H4 (cell line): ENCODE measurements at places on chromosomes 11 and 22.
A peak's percentile ranks its signal among the peaks of the same experiment; 100 is the strongest.

DNA sequence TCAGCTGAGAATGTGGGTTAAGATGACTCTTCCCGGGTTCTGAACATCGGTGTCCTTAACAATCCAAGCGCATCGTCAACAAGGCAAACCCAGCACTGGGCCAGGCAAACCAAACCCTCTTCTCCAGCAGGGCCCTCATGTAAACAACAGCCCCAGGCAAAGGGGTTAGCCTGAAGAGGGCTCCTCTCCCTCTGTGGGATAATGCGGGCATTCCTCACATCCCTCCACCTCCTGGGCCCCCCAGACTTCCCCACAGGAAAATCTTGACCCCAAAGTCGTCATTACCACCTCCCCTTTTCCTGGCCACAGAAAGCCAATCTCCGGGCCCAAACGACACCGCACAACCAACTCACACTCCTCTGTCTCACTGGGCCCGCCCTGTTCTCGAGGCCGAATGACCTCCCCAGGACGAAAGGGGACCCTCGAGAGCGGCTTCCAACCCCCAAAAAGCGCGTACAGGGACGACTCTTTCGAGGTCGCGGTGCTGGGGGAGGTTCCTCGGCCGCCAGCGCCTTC is 566 bp downstream of the DDB1 start:
- no peak for DNase-seq

DNA sequence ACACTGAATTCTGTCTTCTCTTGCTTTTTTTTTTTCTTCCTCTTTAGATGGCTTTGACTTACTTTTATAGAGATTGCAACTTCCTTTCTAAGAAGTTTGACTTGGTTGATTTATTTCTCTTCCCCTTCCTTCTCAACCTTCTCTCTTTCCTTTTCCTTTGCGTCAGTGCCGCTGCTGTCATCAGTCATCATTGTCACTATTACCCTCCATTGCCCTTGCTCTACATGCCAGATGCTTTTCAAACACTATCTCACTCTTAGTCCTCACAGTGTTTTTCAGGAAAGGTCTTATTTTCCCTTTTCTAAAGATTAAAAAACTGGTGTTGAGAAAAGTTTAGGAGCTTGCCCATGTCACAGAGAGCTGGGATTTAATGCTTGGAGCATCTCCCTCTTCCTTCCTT is 74.7 kb upstream of the C11orf87 start:
- DNase-seq, result no peak

- no peak for DNase-seq
Measured at GRCh38 chr22:36736701-36737320, 33.3 kb upstream of the CACNG2 start.

- DNase-seq, result no peak
Measured at GRCh38 chr11:88375927-88376470, 38.5 kb upstream of the CTSC start.

- DNase-seq, result no peak
Measured at GRCh38 chr11:76814414-76814813, 31.3 kb downstream of the TSKU start.

DNA sequence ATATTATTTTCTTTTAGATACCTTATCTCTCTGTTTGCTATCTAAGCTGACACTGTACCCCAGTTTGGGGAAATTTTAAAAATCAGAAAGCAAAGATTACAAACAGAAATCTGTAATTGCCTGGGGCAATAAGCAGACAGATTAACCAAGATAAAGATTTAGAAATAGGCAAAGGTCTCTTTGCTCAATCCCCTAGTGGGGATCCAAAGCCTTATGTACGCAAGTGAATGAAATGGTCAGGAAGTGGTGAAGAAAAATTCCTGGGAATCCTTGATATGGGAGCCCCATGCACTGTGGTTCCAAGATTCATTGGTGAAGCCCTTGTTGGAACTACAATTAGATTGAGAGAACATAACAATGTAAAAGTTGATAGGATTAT is 139.5 kb upstream of the GUCY1A2 start:
- DNase-seq, result peak; percentile 42

DNA sequence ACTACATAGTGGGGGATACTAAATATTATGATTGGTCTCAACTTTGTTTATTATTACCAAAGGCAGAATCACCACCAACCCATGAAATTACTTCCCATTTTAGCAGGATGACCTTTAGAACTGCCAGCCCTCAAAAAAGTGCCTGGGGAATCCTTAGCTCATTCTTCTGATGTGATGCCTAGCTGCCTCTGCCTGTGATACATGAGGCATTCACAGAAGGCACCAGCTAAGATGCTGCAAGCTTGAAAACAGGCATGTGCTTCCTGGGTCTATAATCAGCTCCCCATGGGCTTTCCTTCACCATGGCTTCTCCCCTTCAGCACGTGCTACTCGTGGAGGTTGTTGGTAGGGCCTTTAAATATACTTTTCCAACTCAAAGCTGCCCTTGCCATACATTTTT is 50.4 kb upstream of the ARHGAP20 start:
- peak; percentile 16 for DNase-seq

DNA sequence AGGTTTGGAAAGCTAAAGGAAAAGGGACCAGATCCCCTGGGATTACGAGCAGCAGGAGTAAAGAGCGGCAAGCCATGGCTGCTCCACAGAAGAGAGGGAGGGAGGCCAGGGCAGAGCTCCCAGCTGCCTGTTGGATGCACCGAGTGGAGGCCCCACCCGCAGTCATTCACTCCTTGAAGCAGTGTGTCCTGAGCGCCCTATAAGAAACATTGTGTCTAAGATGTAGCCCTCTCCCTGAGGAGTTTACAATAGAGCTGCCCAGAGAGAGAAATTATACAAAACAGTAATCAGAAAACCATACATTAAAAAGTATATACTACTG is 54.7 kb upstream of the CSNK2A3 start:
- no peak for DNase-seq

GRCh38 chr11:68402355-68403031 is 58.1 kb upstream of the PPP6R3 start:
- DNase-seq, result no peak

DNA sequence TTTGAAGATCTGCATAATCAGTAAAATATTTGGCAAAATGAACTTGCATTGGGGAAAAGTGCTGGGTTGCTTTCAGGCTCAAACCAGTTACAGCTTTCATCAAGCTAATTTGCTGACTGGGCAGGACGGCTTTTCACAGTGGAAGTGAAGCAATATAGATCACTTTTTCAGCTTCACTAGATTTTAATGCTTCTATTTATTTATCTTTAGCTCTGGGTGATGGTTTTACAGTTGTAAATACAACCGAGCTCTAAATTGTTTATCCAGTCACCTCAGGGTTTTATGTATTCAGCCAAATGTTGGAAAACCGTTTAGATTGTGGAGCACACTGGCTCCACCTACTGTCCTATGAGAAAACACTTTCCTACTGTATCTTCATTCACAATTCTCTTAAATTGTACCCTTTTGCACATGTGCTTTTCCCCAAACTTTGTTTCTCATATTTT is 58.2 kb downstream of the ACER3 start:
- peak; percentile 76 for DNase-seq

DNA sequence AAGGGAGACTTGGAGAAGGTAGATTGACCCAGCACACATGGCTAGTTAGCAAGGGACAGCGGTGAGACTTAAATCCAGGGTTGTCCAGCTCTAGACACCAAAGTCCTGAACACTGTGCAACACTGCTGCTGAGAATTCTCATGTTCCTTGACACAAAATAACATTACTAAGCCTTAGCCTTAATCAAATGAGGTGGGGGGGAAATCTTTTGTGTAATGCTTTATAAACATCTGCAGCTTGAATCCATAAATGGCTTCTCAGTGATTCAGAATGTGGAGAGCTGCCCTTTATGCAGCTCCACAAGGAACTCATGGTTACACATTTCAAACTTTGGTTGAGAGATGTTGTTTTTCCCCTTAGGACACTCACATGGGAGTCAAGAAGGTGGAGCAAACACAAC is 80.0 kb downstream of the CD44 start:
- no peak for DNase-seq

GRCh38 chr11:9716275-9717039 is 52.6 kb downstream of the SWAP70 start:
- peak; percentile 61 for DNase-seq

DNA sequence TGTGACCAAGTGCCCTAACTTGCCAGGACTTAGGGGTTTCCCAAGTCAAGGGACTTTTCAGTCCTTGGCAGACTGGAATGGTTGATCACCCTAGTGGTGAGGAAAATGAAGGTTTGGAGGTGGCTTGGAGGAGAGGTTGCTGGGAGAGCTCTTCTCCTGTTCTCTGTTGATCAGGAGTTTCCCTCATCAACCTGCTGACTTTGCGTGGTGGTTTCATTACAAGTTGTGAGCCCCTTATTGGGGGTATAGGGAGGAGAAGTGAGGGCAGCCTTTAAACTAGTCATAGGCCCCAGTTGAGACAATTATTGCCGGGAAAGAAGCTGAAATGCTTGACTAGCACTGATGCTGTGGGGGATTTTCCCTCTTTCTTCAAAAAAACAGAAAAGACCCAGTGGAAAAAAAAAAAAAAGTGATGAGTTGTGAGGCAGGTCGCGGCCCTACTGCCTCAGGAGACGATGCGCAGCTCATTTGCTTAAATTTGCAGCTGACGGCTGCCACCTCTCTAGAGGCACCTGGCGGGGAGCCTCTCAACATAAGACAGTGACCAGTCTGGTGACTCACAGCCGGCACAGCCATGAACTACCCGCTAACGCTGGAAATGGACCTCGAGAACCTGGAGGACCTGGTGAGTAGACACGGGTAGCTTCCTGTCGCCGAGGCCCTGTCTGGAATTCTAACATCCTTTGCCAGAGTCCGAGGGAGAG is at the start of gene CXCR5:
Gene CXCR5, plus strand, starts transcription at position 525 of the 704 bp plus-strand sequence. Its CDS starts 50 bp downstream, at position 575.
- DNase-seq, result no peak

GRCh38 chr11:112806876-112807275 is 154.3 kb upstream of the NCAM1 start:
- no peak for DNase-seq

- no peak for DNase-seq
Measured at GRCh38 chr11:76764941-76765665, 18.1 kb upstream of the TSKU start.

GRCh38 chr22:25722626-25723025 is 19.4 kb upstream of the MYO18B start:
- DNase-seq, result no peak

- DNase-seq, result no peak
Measured at GRCh38 chr22:45834241-45834640, 142.7 kb downstream of the WNT7B start.

GRCh38 chr11:91243051-91243450 is 981.6 kb upstream of the FAT3 start:
- peak; percentile 30 for DNase-seq

GRCh38 chr22:37563153-37564081 is 3.1 kb downstream of the CDC42EP1 start:
- peak; percentile 65 for DNase-seq
